ENCODE measurements at places on chromosomes 7 and 10.

- no peak for DNase-seq
Measured at GRCh38 chr7:70893971-70894715, 237.8 kb upstream of the GALNT17 start.

DNA sequence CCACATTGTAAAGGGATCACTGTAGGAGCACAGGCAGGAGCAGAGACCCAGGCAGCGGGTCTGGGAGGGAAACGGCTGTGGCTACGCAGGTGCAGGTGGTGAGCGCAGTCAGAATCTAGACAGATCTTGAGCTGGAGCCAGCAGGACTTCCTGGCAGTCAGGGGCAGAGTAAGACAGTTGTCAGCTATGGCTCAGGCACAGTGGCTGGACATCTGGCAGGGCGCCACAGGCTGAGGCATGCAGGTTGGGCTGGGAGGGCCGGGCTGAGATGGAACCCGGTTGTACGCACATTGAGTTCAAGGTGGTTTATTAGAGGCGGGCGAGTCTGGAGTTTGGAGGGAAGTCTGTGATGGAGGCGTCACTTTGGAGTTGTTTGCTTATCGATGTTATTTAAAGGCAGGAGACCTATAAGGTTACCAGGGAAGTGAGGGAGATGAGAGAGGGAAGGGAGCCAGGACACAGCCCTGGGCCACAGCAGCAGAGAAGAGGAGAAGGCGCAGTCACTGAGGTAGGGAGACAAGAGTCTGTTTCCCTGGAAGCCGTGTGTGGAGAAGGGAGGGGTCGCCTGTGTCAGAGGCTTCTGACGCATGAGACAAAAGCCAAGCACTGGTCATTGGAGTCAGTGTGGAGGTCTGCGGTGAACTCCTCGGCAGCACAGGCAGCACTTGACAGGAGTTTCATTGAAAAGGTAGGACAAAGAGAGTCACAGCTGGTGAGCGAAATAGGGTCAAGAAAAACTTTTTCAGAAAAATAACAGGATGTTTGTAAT lies 73.8 kb downstream of the LANCL2 start:
- DNase-seq, result no peak

DNA sequence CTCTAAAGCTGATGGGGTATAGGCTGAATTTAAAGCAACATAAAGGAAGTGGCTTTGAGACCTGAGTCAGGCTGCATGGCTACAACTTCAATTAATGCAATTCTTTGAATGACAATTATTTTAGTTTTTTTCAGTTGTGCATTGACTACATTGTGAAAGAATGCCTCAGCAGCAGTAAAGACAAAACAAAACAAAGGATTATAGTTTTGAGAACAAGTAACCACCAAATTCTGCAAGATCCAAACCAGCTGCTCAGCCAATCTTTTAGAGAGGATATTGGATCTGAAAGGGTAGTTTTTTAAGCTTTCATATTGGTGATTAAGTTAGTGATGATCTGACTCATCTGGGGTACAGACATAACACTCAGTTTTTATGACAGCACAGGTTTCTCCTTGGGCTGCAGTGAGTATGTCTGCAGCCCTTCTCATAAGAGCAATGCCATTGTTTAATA lies 40.6 kb upstream of the ABCA13 start:
- no peak for DNase-seq

GRCh38 chr7:82897500-82897899 lies 265.2 kb downstream of the PCLO start:
- no peak for DNase-seq

GRCh38 chr10:8314486-8314885 lies 260.0 kb downstream of the GATA3 start:
- no peak for DNase-seq

GRCh38 chr10:93639791-93640190 lies 27.5 kb downstream of the PDE6C start:
- DNase-seq, result no peak

- DNase-seq, result no peak
Measured at GRCh38 chr7:1569016-1569415, 816 bp downstream of the PSMG3 start.

- DNase-seq, result no peak
Measured at GRCh38 chr10:111076682-111077478, at the start of gene ADRA2A. Gene ADRA2A, plus strand, starts transcription at chr10:111077029. Its CDS starts 968 bp downstream, at chr10:111077997.

DNA sequence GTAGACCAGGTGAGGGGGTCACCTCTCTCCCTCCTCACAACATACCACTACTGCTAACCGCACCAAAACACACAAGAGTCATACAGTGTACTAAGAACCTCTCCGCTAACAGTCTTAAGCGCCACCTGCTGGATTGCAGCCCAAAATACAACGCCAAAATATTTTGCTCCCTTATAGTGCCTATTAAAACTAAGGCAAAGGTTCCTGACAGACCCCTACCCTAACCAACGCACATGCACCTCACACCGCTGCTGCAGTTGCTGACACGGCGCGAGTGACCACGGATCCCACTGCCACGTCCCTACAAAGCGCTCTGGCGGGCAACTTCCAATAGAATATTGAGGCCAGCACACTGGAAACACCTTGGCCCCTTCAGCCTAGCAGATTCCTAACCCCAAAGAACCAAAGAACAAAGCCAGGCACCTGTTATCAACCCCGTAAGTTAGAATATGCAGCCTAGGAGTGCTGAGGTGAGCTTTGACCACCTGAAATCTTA lies 563.6 kb upstream of the SEMA3D start:
- DNase-seq, result no peak

GRCh38 chr7:137967143-137968018 lies 34.5 kb downstream of the CREB3L2 start:
- DNase-seq, result no peak

DNA sequence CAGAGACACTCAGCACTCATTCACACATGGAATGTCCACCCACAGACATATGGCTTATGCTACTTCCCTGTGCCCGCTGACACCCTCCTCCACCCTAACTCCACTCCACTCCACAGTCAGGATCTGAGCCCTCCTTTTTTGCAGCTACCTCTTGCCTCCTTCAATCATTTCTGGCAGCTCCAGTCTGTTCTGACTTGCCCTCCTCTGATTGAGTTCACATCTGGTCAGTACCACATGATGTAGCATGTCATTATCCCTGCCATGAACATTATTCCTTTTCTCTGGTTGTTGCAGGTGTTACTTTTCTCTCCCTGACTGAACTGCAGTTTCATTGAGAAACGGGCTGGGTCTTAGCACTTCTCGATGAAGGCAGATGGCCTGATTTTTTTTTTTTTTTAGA lies 130.1 kb upstream of the EGR2 start:
- DNase-seq, result no peak

- no peak for DNase-seq
Measured at GRCh38 chr10:123800821-123801220, 90.8 kb downstream of the CPXM2 start.

DNA sequence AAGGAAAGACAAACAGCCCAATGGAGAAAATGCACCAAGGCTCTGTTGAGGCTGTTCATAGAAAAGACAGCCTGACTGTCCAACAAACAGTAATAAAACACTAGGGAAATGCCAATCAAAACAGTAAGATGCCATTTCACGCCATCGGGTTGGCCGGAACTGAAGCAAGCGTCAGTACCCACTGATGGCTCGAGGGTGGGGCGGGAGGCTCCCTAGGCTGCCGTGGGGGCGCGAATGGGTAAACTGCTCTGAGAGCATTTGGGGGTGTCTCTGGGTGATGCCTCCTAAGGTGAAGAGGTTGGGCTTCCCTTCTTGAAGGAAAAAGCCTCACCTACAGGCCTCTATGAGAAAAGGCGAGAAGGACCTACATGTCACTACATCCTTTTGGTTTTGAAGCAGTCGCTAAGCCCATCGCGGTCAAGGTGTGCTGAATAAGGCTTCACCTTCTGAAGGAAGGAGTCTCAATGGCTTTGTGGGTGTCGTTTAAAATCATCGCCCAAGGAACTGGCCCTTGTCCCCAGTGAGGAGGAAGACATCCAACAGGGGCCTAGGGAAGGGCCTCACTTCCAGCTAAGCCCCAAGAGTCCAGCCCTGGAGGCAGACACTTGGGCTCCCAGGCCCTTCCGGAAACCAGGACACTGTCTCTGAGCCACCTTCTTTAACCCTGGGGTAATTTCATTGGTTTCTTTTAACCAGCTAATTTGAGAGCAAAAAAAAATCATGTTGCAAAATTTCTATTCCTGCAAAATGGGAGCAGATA lies 98.5 kb upstream of the PPP2R2D start:
- no peak for DNase-seq

DNA sequence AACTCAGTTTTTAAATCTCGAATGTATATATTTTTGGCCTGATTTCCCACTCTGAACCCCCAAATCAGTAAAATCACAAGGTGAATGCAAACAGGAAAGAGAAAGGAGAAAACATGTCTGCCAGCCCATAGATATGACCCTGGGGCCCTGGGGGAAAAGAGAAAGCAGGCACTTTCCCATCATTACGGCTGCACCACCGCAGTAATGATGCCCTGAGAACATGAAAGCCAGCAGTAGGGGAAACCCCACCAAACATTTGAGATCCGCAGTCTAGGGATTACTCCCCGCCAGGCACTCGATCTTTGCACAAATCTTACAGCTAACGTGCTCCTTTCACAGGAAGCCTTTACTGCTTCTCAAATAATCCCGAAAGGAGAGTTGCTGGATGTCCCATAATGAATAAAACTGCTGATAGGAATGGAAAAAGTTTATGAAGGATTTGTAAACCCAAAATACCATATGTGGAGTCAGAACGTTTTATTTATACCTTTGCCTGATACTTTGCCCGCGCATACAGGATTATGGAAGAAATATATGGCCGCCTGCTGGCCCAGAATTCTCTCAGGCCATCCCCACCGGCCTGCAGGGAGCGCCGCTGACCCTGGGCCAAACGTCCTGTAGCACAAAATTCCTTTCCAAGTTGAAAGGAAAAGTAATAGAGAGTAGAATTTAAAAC lies 180.0 kb upstream of the INHBA start:
- DNase-seq, result no peak

DNA sequence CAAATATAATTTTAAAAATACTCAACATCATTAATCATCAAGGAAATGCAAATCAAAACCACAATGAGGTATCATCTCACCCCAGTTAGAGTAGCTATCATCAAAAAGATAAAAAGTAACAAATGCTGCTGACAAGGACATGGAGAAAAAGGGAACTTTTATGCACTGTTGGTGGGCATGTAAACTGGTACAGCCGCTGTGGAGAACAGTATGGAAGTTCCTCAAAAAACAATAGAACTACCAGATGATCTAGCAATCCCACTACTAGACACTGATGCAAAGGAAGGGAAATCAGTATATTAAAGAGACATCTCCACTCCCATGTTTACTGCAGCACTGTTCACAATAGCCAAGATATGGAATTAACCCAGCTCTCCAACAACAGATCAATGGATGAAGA lies 384.5 kb downstream of the PLXDC2 start:
- DNase-seq, result no peak

GRCh38 chr10:1448252-1448930 lies 288.9 kb downstream of the ADARB2 start:
- no peak for DNase-seq

DNA sequence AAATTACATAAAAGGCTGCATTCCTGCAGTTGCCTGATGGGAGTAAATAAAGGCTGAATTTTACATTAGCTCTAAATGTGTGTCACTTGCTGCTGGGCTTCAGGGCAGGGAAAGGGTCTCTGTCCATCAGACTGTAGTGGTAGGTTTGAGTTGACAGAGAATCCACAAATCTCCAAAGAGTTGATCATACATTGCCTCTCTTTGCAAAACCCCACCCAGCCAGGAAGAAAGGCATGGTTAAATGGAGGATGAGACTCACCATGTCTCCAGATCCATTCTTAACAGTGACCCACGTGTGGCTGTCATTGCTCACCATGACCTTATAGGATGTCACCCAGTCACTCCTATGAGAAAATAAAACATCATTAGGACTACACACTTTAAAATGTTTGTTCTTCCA lies 92.8 kb downstream of the CPXM2 start:
- no peak for DNase-seq

GRCh38 chr7:111605246-111605645 lies 43.0 kb upstream of the IMMP2L start:
- no peak for DNase-seq

DNA sequence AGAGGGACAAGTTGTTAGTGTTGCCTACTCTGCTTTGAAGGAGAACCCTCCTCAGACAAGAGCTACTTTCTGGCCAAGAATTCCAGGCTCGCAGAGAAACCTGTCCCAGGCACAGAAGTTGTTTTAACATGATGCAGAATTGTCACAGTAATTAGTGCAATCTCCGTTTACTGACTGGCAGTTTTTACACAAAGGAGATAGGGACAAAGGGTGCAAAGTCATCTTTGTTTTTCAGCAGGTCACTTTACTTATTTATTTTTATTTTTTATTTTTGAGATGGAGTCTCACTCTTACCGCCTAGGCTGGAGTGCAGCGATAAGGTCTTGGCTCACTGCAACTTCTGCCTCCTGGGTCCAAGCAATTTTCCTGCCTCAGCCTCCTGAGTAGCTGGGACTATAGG lies 12.3 kb downstream of the TCF7L2 start:
- no peak for DNase-seq

GRCh38 chr10:126250527-126251310 lies 137.6 kb downstream of the ADAM12 start:
- DNase-seq, result no peak

GRCh38 chr7:7202375-7202720 lies 20.0 kb downstream of the C1GALT1 start:
- DNase-seq, result no peak

GRCh38 chr10:100817268-100817839 lies 72.0 kb downstream of the PAX2 start:
- DNase-seq, result no peak

DNA sequence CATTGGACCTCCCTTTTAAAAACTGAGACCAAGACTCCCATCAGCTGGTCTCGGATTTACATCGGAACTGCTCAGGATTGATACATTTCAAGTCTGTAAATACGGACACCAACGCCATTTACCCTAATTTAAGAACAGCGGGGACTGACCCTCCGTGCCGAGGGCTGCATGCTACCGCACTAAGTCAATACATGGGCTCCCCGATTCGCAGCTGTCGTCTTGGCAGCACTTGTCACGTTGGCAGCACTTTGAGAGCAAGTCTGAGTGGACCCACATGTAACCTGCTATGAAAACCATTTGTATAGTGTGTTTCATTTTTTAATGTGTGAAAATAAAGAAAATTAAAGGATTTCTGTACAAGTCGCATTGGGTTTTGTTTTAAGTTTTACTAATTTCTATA lies 83.4 kb downstream of the EZH2 start:
- no peak for DNase-seq

GRCh38 chr7:42338231-42338915 lies 101.4 kb upstream of the GLI3 start:
- DNase-seq, result no peak

- no peak for DNase-seq
Measured at GRCh38 chr10:48606530-48607355, 1.9 kb upstream of the ARHGAP22 start.

DNA sequence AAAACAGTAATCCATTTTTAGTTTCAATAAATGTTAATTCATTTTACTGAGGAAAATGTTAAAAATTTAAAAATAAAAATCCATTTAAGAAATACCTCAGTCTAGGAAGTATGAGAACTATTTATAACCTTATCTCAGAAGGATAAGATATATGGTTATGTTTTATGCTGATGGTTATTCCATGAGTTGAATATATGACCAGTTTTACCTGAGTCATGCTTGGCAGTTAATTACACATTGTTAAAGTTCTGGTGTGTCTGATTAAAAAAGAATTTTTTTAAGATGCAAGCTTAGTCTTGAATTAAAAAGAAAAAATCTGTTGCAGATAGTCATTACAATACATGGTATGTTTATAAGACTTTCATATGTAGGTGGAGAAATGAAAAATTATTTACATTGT lies 191.7 kb downstream of the ARL4A start:
- no peak for DNase-seq

GRCh38 chr7:17421941-17422340 lies 123.5 kb downstream of the AHR start:
- DNase-seq, result no peak

Data from hypothalamus (tissue), 51 donors.